ENCODE measurements at places on chromosomes 12 and 14. TPM values are rescaled to one million over a fixed set of nuclear protein-coding genes. Genes with fewer than 3 reads are reported as not detected.

DNA sequence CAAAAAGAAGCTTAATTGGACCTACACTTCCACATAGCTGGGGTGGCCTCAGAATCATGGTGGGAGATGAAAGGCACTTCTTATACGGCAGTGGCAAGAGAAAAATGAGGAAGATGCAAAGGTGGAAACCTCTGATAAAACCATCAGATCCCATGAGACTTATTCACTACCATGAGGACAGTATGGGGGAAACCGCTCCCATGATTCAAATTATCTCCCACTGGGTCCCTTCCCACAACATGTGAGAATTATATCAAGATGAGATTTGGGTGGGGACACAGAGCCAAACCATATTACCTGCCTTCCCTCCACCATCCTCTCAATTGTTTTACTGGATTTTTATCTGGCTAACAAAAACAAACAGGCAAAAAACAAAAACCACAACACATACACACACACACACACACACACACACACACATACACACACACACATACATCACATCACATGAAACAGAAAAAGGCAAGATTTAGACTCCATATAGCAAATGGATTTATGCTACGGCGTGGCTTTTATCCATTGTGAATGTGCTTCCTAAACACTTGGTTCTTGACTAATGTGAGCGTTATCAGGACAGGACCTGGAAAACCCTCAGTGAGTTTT lies 66.7 kb downstream of the ZFP36L1 start:
- no peak for DNase-seq

Gene SLC5A8
- not detected for total RNA-seq

- DNase-seq: no peak
Observed at GRCh38 chr12:6843118-6843902, 2.6 kb downstream of the GNB3 start.

- DNase-seq: no peak
Observed at GRCh38 chr14:77055981-77056380, 27.5 kb upstream of the IRF2BPL start.

Gene POU6F1
- 8.4 TPM for total RNA-seq

- DNase-seq: no peak
Observed at GRCh38 chr14:36069535-36069900, 107.0 kb downstream of the PTCSC3 start.

Gene SSTR1
- 0.16 TPM for total RNA-seq

Gene VWF
- 36.7 TPM for total RNA-seq

Gene RERGL
- total RNA-seq: 2.5 TPM

GRCh38 chr12:16863742-16864141 lies 257.8 kb upstream of the LMO3 start:
- DNase-seq: no peak

Gene TMEM30B
- total RNA-seq: 1.4 TPM

- no peak for DNase-seq
Observed at GRCh38 chr14:69052181-69052601, 73.1 kb upstream of the ACTN1 start.

Gene DEGS2
- total RNA-seq: 0.54 TPM

Gene CLEC9A
- total RNA-seq: not detected

Gene LETMD1
- total RNA-seq: 83.4 TPM

Gene PLA2G1B
- total RNA-seq: not detected

GRCh38 chr12:75389706-75390105 lies 1.2 kb upstream of the GLIPR1L2 start:
- DNase-seq: no peak

Gene NANOG
- total RNA-seq: not detected

DNA sequence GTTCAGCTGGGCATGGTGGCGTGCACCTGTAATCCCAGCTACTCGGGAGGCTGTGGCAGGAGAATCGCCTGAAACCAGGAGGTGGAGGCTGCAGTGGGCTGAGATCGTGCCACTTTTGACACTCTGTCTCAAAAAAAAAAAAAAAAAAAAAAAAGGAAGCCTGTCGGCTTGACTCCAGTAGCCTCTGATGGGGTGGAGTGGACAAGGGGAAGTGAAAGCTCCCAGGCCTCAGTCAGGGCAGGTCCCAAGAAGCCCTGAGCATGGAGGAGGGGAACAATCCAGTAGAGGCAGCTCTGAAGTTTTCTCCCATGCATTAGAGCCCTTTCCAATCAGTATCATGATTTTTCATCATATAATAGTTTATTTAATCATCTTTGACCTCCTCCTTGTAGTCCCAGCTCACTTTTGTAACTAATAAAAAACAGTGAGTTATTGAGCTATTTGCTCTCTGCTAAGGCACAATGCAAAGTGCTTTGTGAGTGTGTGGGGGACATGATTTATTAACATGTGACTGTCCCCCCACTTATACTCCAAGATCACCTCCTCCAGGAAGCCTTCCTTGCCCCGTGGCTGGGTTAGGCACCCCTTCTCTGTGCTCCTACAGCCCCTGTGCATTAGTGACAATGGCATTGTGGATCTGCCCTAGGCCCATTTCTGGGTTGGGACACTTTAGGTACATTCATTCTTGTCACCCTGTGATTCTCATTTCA lies 4.7 kb upstream of the SSH1 start:
- DNase-seq: no peak

Gene CFAP251
- 0.68 TPM for total RNA-seq

Gene CLEC1B
- total RNA-seq: not detected

- no peak for DNase-seq
Observed at GRCh38 chr12:552466-552865, 92.7 kb downstream of the B4GALNT3 start.

DNA sequence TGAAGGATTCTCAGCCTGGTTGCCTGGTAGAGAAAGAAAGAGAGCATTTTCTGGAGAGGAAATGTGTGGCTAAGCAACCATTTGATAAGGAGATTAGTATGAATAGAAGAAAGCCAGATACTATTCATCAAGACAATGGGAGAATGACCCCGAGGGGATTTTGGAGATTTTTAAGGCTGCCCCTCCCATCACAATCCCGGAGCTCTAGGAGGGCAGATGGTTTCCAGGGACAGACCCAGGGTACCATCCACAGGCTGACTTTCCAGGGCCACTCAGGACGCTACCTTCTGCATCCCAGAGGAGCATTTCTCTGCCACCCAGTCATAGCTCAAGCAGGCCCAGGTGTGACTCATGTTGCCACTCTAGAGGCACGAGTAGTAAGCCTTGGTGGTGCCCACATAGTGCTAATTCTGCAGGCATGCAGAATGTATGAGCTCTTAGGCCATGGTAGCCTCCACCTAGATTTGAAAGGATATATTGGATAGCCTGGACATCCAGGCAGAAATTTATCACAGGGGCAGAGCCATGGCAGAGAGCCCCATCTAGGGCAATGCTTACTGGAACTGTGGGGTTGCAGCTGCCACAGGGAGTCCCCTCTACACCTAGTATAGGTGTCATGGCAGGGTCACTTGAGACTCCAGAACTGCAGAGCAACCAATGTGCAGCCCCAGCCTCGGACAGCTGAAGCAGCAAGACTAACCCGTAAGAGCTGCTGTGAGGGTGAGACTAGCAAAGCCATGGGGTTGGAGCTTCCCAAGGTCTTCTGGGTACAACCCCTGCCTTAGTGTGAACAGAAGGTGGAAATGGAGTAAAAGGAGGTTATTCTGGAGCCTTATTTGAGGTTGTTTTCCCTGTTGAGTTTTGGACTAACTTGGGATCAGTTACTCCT lies 366.0 kb downstream of the ZFP36L1 start:
- DNase-seq: no peak

GRCh38 chr12:130577351-130577750 lies 138.7 kb downstream of the RIMBP2 start:
- DNase-seq: no peak

Gene MAP3K9
- 0.55 TPM for total RNA-seq

Gene TSHR
- not detected for total RNA-seq

- DNase-seq: no peak
Observed at GRCh38 chr12:68042212-68042699, 53.0 kb downstream of the IFNG-AS1 start.

DNA sequence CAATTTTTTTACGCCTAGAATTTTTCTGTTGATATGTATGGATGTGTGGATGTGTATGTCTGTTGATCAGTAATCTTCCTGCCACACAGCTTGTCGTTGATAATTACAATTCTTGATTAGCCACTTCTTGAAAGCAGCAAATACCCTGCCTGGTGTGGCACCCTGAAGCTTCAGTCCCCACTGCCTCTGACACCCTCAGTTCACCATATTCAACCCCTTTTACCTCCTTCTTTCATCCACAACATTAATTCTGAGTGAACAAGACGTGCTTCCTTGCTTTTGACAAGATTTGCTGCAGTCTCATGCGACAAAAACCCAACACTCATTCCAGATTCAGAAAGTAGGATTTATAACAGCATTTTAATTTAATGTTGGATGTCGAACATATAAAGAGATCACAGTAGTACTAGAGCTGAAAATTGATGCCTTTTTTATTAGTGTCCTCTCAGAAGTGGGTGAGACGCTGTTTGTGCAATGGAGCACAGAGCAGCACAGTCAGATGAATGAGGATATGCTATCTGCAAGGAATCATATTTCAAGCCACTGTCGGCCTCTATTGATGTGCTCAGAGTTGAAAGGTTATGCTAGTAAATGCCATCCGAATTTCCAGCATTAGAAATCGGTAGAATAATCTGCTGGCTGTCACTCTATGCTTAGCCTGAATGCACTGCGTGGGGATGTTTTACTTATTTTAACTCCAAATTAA lies 383.7 kb downstream of the EGLN3 start:
- DNase-seq: no peak

Gene TCL1B
- not detected for total RNA-seq

DNA sequence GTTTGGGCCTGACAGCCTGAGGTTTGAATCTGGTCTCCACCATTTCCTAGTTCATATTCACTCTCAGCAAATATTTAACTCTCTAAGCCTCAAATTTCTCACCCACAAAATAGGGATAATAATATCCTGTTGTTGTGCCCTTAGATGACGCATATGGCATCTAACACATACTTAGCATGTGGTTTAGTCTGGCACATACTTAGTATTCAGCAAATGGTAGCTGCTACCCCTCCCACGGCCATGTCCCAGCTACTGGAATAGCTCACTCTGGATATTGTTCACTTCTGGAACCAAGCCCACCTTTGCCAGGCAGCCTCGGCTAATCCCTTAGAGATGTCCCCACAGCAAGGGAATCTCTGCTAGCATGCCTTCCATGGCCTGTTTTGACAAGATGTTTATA lies 53.3 kb downstream of the BICD1 start:
- no peak for DNase-seq

Gene MTA1
- 25.7 TPM for total RNA-seq
